ENCODE measurements at places on chromosomes 7 and 10. TPM values are rescaled to one million over a fixed set of nuclear protein-coding genes. Genes with fewer than 3 reads are reported as not detected.

Gene CDHR3
- 11.6 TPM for total RNA-seq

Gene PTPRN2
- total RNA-seq: 2.0 TPM

Gene ITGA8
- total RNA-seq: 1.1 TPM

Gene GJD4
- total RNA-seq: not detected

Gene CYP3A7
- total RNA-seq: 0.60 TPM

Gene SPDYE16
- total RNA-seq: not detected

Gene OR2A5
- not detected for total RNA-seq

Measured in omental fat pad (tissue), 4 donors.